ENCODE measurements at places on chromosomes 13 and 19.
A peak's percentile ranks its signal among the peaks of the same experiment; 100 is the strongest.

DNA sequence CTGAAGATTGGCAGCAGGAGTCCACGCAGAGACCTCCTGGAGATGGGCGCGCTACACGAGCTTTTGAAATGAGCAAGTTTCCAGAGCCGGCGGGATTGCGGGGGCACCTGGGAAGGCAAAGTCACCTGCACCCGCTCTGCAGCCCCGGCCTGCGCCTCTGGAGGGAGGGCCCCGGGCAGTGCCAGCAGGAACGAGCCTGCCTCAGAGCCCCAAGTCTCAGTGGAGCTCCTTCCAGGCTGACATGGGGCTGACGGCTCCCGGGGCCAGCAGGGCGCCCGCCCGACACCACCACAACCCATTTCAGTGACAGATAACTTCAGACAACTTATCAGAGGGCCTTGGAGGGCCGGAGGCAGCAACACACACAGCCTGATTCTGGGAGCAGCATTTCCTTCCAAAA lies 45.0 kb downstream of the RASA3 start:
- no peak for DNase-seq

- no peak for DNase-seq
Observed at GRCh38 chr13:36841391-36841790, 22.4 kb downstream of the RFXAP start.

GRCh38 chr19:5341448-5341820 lies 822 bp upstream of the PTPRS start:
- DNase-seq: no peak

DNA sequence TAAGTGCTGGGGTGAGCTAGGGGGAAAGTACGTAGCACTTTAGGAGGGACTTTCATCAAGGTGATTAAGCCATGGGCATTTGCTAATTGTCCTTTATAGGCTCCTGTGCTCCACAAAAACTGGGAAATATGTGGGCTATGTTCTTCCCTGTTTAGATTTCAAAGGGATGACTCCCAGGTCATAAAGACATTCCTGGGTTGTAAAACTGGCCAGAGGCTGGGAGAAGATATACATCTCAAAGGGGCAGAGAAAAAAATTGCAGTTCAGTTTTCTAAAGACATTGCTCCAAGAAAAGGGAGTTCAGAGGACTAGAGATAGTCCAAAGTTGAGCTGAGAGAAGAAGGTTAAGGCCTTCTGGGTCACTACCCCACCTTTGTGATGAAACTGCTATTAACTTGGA lies 204.8 kb downstream of the MYO16 start:
- DNase-seq: no peak

DNA sequence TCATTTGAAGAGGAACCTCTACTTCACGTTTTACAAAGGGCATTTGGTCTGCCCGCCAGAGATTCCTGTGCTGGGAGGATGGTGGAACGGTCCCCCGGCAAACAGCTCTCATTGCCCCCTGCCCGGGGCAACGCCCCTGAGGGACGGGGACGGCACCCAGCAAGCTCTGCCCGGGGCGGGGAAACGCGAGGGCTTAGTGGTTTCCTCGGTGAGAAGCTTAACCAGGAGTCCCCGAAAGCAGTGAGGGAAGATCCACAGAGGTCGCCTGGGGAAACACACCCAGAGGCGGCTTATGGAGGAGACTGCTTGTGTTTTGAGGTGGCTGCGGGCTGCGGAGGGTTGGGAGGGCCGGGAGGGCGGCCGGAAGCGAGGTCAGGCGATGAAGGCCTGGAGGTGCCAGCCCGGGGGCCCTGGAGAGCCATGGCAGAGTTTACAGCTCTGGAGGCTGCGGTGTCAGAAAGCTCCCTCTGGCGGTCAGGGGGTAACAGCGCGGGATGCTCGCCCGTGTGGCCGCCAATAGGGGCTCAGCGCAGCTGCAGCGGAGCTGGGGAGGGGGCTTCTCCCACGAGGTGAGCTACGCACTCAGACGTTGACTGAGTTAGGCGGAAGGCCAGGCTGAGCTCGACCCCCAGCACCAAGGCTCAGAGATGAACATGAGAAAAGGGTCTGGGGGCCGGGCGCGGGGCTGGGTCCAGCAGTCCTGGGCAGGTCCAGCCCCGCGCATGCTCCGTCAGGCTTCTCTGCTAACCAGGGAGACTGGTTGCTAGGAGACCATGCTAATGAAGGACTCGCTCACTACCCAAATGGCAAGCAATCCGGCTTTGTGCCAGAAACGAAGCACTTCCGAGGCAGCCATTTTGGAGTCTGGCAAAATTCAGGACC lies 652 bp upstream of the TPGS1 start:
- peak; percentile 99 for DNase-seq

DNA sequence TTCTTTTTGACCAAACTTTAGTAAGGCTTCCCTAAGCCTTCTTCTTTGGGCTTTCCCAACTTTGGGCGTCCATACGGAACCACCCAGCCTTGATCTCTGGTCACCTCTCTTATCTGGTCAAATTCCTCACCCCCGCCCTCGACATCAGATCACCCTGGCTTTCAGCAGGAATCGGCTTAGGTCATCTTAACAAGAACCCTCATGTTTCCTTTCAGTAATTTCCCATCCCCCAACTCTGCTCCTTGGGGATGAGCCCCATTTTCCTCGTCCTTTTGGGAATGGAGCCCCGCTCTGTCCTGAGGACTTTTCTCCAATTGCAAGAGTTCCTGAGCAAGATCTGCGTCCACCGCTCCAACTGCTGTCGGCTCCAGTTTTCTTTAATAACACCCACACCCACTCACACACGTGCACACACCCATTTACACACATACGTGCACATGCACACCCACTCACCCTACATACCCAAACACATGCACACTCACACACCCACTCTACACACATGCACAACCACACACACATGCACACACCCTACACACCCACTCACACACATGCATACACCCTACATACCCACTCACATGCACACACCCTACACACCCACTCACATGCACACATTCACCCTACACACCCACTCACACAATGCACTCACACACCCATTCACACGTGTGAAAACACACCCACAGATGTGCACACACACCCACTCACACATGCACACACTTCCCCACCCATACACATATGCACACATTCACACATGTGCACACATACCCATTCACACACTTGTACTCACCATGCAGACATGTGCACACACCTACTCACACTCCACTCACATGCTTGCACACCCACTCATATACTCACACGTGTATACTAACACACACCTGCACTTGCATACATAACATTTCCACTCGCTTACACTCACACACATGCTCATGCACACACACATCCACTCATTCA lies 87.0 kb upstream of the TM9SF2 start:
- no peak for DNase-seq

- DNase-seq: no peak
Observed at GRCh38 chr19:38868551-38868950, 9.5 kb downstream of the RINL start.

- no peak for DNase-seq
Observed at GRCh38 chr19:3968556-3969434, 2.1 kb downstream of the DAPK3 start.

DNA sequence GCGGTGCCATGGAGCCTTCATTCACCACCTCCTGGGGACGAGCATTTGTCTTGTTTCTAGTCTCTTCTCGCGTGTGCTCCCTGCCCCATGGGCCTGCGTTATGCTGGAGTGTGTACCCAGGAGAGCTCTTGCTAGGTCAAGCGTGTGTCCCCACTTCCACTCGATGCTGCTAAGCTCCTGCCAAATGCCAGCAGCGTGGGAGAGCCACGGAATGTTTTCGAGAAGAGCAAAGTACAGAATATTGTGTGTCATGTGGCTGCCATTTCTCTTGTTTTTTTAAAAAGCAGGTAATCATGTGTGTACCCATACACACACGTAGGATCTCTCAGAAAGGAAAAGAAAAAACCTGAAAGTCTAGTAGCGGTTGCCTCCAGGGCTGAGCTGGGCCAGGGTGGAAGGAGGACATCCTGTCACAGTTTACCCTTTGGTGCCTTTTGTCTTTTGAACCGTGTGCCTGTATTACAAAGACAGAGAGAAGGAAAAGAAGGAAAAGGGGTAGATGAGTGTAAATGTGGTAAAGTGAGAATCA lies 28.6 kb downstream of the PAK4 start:
- no peak for DNase-seq

DNA sequence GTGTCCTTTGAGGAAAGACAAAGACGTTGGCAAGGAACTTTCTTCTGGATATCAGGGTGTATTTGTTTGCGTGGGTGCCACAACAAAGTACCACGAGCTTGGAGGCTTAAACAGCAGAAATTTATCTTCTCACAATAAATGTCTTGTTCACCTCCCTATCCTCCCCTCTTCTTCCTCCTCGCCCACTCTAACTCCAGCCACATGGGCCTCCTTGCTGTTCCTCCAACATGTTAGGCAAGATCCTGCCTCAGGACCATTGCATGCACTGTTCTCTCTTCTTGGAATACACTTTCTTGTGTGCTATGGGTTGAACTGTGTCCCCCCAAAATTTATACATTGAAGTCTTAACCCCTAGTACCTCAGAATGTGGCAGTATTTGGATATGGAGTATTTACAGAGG lies 45.7 kb downstream of the VAV1 start:
- DNase-seq: no peak

DNA sequence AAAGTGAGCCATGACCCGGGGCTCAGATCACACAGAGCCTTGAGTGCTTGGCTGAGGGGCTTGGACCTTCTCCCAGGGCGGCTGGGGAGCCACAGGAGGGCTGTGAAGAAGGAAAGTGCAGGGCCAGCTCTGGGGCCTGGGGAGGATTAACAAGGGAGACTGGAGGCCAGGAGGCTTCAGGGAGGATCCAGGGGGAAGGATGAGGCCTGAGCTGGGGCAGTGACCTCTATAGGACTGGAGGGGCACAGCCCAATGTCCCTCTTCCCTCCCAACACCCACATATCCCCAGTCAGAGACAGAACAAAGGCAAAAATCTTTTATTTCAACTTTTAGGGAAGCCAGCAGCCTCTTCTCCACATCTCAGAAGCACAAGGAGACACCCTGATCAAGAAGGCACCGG lies 4.7 kb upstream of the SLC17A7 start:
- DNase-seq: no peak

DNA sequence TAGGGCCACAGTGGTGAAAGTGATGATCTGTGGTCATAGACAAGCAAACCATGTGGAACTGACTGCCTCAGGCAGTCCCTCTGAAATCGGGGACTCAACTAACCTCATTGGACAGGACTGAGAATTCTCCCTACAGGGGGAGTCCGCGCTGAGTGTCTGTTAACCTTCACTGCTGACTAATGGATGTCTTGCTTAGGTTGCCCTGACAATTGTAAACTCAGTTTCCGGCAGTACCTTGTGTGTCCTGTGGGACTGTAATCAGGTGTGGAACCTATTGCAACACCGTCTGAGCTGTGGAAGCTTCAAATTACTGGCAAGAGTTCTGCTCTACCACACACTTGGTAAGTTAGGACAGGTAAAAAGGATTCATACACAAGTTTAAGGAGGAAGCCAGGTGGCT lies 21.8 kb downstream of the ZNF77 start:
- DNase-seq: no peak

Data from hippocampal formation (tissue), 2 donors.